ENCODE measurements at places on chromosomes 6 and 20.

DNA sequence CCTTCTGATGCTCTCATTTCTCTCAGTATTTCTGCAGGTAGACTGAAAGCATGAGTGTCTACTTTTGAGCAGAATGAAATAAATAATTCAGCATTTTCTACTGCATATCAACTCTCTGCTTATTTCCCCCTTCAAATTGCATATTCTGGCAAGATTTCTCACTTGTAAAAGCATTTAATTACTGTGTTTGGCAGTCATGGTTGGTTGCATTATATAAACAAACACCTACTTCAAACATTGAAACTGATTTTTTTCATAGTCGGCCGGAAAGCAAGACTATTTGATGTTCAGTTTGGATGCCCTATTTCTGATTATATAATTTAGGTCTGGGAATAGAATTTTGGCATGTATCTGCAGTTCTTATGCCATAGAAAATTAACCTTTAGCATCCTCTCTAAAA, 73.1 kb downstream of the PLEKHG1 start:
- H3K4me1 ChIP-seq: peaks cover 6% of the 10 kb centered on the region
- H3K36me3 ChIP-seq: peaks cover 2% of the 10 kb centered on the region
- no peak for DNase-seq
- H3K4me3 ChIP-seq: no peak overlapping the region
- H3K27me3 ChIP-seq: no peaks in the 10 kb centered on the region
- H3K27ac ChIP-seq: no peak overlapping the region

DNA sequence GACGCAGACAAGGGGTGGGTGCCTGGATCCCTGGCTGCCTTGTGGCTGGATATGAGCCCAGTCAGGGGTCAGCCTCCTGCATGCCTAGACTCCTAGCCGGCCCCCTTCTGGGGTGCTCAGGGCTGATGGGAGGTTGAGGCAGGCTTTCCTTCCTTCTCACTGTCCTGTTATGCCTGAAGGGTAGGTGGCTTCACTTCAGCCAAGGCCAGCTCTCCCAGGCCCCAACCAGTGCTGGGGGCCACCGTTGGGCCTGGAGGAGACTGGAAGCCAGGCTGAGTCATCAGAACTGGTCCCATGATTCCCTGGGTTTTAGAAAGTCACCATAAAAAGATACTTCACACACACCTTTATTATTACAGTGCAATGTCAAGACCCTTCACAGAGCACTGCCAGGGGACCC, 2.9 kb upstream of the POU5F1 start:
- no peaks in the 10 kb centered on the region for H3K27me3 ChIP-seq
- no peak for DNase-seq
- H3K36me3 ChIP-seq: peaks cover 2% of the 10 kb centered on the region
- H3K27ac ChIP-seq: no peak overlapping the region

- H3K27me3 ChIP-seq: peaks cover 13% of the 10 kb centered on the region
- DNase-seq: no peak
- H3K27ac ChIP-seq: no peak overlapping the region
- H3K36me3 ChIP-seq: no peaks in the 10 kb centered on the region
Observed at GRCh38 chr6:167858842-167859664, 32.3 kb downstream of the AFDN start.

DNA sequence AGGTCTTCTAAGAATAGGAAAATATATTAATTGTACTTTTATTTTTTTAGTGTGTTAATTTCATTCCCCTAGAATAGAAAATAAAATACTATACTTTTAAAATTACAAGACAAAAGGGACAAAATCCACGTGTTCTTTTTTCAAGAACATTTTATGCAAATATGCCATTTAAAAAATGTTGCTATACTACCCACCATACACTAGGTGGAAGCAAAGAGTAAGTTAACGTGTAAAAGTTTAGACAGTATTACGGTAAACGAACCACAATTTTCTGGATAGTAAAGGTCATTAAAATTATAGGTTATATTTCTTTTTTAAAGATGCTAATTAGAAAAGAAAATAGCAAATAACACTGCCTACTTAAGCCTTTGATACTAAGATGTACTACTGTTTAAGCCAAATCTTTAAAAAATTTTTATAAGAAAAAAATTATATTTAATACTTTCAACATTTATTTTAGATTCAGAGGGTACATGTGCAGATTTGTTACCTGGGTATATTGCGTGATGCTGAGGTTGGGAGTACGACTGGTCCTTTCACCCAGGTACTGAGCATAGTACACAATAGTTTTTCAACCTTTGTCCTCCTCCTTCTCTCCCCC, 287.6 kb downstream of the PHF3 start:
- no peak for DNase-seq
- no peaks in the 10 kb centered on the region for H3K36me3 ChIP-seq
- no peak overlapping the region for H3K27ac ChIP-seq
- no peaks in the 10 kb centered on the region for H3K27me3 ChIP-seq

DNA sequence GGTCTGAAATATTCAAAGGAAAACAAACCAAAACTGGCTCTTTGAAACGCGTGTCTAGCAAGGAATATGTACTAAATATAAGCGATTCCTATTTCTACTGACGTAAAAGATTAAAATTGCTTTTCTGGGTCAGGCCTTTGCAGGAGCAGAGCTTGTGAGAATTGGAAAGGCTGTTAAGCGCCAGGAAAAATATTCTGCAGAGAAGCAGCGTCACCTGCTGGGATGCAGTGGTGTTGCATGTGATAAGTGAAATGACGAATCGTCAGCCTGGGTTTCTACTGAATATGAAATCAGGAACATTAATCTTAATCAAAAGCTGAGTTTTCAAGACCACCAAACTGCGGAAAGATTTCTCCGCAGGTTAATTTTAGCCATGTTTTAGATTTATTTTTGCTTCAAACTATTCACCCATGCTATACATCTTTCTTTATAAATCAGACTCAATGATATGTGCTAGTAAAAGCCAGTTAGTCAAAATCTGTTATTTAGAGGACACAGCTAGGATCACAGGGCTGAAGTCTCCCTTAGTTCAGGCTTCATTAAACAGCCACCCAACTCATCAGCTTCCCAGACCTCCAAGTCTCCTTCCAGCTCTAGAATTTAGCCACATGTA, 67.4 kb downstream of the ALDH8A1 start:
- no peaks in the 10 kb centered on the region for H3K36me3 ChIP-seq
- DNase-seq: peak; percentile 28
- no peak overlapping the region for H3K27ac ChIP-seq

- H3K4me1 ChIP-seq: peaks cover 36% of the 10 kb centered on the region
- no peaks in the 10 kb centered on the region for H3K27me3 ChIP-seq
- H3K27ac ChIP-seq: peak overlapping the region; percentile 93
- DNase-seq: no peak
- peaks cover 87% of the 10 kb centered on the region for H3K36me3 ChIP-seq
Observed at GRCh38 chr6:158767709-158768108, 51.5 kb downstream of the EZR start.

GRCh38 chr20:4110885-4111284, 95.5 kb upstream of the RNF24 start:
- H3K27me3 ChIP-seq: peaks cover 46% of the 10 kb centered on the region
- H3K4me3 ChIP-seq: no peak overlapping the region
- H3K36me3 ChIP-seq: no peaks in the 10 kb centered on the region
- H3K4me1 ChIP-seq: peaks cover 7% of the 10 kb centered on the region

DNA sequence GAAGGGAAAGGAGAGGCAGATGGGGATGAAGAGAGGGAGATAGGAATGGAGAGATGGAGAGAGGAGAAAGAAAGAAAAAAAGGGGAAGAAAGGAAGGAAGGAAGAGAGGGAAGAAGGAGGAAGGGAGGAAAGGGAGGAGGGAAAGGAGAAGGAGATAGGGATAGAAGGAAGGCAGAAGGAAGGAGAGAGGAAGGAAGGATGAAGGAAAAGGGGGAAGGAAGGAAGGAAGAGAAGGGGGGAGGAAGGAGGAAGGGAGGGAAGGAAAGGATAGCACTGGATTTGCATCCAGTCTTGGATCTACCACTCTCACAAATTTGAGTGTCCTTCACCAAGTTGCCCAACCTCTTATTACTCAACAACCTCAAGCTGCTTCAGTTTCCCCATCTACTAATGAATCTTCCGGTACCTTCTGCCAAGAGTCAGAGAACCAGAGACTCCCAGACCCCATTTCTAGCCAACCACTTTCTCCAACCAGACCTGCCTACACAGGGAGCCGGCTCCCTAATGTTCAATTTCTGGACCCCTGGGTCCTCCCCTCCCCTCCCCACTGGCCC, 79.7 kb upstream of the FOXP4 start:
- H3K27ac ChIP-seq: no peak overlapping the region
- DNase-seq: no peak
- H3K4me1 ChIP-seq: peaks cover 15% of the 10 kb centered on the region
- H3K27me3 ChIP-seq: peaks cover 82% of the 10 kb centered on the region

DNA sequence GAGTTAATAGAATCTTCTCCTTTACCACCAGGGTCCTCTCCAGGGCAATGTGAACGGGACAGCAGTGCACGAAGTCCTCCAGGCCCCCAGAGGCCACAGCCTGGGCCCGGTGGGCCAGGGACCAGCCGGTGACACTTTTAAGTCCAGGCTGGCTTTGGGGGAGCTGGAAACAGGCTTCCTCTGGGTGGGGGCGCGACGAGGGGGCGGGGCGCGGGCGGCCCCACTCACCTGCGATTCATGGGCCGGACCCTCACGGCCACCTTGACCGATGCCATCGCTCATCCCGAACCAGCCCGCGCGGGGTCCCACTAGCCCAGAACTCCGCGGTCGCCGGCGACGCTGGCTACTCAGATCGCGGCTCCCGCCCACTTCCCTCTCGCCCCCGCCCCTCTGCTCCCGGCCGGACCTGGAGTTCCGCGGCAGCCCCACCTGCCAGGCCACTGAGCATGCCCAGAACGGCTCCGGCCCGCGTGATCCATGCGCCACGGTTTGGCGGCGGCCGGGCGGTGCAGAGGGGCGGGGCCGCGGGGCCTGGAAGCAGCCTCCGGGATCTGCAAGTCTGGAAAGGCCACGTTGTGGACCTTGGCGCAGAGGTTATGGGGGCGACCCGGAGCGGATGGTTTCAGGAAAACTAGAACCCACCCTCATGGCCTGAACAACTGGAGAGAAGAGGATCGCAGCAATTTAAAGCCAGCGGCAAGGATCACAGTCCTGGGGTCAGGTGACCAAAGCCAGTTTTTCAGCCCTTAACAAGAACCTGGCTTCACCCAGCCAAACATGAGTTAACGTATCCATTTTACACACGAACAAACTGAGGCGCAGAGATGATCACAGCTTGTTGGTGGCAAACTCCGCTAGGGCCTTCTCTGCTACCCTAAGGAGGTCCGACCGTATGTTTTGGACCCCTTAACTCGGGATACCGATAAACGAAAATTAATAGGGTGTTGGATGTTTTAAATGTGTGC, at the start of gene KIF16B:
KIF16B (minus strand) TSS at position 448 of the 965 bp plus-strand sequence; CDS start at position 275, 173 bp downstream.
- H3K4me3 ChIP-seq: peak within 1 kb of the TSS; percentile 81
- no peaks in the 10 kb centered on the region for H3K27me3 ChIP-seq
- peak; percentile 62 for DNase-seq
- peaks cover 33% of the 10 kb centered on the region for H3K4me1 ChIP-seq

DNA sequence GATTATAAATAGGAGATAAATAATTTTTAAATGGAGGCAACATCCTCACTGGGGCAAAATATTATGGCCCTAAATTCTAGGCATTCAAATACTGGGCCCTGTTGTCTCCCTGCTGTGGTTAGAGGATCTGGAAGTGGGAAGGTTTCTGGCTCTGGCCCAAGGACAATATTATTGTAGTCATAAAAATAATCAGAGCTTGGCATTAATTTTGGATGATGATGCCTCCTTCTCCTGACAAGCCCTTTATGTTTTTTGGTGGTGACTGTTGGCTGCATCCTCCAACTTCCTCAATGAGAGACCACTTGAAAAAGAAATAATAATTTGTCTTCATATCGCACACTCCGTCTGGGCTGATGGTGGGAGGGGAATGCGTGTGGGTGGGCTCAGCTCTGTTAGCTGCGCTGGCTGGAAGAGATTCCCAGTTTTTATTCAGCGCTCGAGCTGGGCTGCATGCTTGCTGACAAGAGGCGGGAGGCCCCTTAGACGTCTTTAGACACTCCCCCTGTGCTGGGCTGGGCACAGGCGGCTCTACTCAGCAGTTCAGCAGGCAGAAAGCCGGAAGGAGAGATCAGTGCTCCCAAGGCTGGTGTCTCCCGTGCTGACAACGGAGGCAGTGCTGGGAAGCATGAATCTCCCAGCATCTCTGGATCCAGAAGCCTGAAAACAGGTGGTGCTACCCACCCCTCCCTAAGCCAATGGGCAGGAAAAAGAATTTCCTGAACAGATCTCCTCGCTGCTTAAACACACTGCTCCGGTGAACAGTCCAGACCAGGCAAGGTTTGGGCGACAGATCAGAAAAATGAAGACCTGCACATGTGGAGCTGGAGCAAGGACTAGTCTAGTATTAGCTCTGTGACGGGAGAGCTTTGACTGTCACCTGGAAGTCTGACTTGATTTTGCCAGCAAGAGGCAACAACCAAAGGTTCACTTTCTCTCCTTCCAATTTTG, 97.7 kb downstream of the SYCP2 start:
- DNase-seq: no peak
- H3K36me3 ChIP-seq: no peaks in the 10 kb centered on the region
- no peak overlapping the region for H3K27ac ChIP-seq
- peaks cover 39% of the 10 kb centered on the region for H3K27me3 ChIP-seq
- H3K4me1 ChIP-seq: no peaks in the 10 kb centered on the region

GRCh38 chr20:48601798-48602197, 226.0 kb downstream of the PREX1 start:
- H3K27ac ChIP-seq: no peak overlapping the region
- H3K4me1 ChIP-seq: no peaks in the 10 kb centered on the region
- no peak overlapping the region for H3K4me3 ChIP-seq
- H3K27me3 ChIP-seq: peaks cover 72% of the 10 kb centered on the region
- DNase-seq: no peak

DNA sequence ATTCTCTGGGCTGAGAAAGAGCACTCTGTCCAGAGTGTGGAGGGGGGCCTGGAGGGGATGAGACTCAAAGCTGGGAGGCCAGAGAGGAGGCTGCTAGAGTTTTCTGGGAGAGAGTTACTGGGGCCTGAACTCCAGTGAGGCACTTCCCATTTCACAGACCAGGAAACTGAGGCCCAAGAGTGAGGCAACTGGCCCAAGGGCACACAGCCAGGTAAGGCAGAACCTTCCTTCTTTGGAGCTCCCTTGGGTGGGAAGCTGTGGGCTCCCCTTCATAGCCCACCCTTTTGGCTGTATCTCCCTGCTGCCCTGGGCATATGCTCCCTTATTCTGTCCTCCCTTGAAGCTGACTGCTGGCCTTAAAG, 34.4 kb downstream of the ANGPT4 start:
- no peaks in the 10 kb centered on the region for H3K27me3 ChIP-seq
- H3K27ac ChIP-seq: no peak overlapping the region
- no peak for DNase-seq

GRCh38 chr20:10555865-10556308, 117.9 kb downstream of the JAG1 start:
- peaks cover 17% of the 10 kb centered on the region for H3K4me1 ChIP-seq
- H3K27ac ChIP-seq: no peak overlapping the region

GRCh38 chr20:52004715-52005114, 186.9 kb downstream of the ZFP64 start:
- no peak for DNase-seq
- H3K36me3 ChIP-seq: no peaks in the 10 kb centered on the region
- no peak overlapping the region for H3K27ac ChIP-seq
- H3K27me3 ChIP-seq: peaks cover 39% of the 10 kb centered on the region
- H3K4me1 ChIP-seq: no peaks in the 10 kb centered on the region

GRCh38 chr20:60587986-60588385, 629.8 kb downstream of the CDH26 start:
- no peak overlapping the region for H3K4me3 ChIP-seq
- H3K4me1 ChIP-seq: no peaks in the 10 kb centered on the region
- peaks cover 26% of the 10 kb centered on the region for H3K27me3 ChIP-seq
- no peak for DNase-seq
- H3K27ac ChIP-seq: no peak overlapping the region
- H3K36me3 ChIP-seq: no peaks in the 10 kb centered on the region

Data from central memory CD8-positive, alpha-beta T cell (primary cell).